IMR-90 (cell line): ENCODE measurements at places on chromosomes 1 and 21. TPM values are rescaled to one million over a fixed set of nuclear protein-coding genes. Genes with fewer than 3 reads are reported as not detected.

DNA sequence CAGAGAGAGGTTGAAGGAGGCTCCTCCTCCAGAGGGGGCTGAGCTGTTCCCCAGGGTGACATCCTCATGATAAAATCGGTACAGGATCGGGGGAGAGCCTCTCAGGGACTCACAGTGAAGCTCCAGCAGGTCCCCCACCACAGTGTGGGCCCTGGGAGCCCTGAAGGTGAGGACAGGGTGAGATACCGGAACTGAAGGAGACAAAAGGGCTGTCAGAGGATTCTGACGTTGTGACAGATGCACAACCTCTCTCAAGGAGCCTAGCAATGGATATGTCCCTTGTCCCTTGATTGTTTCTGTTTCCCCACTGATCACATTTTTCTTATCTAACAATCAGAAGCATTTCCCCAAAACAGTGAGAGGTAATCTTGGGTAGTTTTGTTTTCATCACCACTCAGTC lies 5.2 kb downstream of the FCRL3 start:
- H3K27ac ChIP-seq, result no peak overlapping the region
- H3K36me3 ChIP-seq, result no peaks in the 10 kb centered on the region
- H3K4me1 ChIP-seq, result no peaks in the 10 kb centered on the region
- H3K4me3 ChIP-seq, result no peak overlapping the region
- no peak for DNase-seq

DNA sequence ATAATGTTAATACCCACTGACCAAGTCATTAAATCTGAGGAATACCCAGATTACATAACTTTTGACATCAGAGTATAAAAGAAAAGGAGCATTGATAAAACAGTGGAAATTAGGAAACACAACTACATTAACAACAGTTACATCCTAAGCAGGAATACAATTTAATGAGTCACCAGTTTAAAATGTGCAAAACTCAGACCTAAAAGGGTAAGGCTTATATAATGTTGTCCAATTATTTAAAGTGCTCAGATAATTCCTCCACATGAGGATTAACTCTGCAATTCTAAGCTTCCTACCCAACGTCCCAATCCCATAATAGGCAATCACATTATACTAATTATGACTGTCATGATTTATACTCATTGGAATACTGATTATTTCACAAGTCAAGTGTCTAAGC lies 50.5 kb downstream of the ABL2 start:
- no peaks in the 10 kb centered on the region for H3K27me3 ChIP-seq
- no peak overlapping the region for H3K4me3 ChIP-seq
- peak; percentile 72 for DNase-seq
- no peaks in the 10 kb centered on the region for H3K36me3 ChIP-seq

- H3K36me3 ChIP-seq, result peaks cover 40% of the 10 kb centered on the region
- H3K27me3 ChIP-seq, result no peaks in the 10 kb centered on the region
- H3K4me3 ChIP-seq, result no peak overlapping the region
- no peak overlapping the region for H3K27ac ChIP-seq
These were observed 9.8 kb downstream of the TEX38 start for GRCh38 chr1:46681333-46682034.

DNA sequence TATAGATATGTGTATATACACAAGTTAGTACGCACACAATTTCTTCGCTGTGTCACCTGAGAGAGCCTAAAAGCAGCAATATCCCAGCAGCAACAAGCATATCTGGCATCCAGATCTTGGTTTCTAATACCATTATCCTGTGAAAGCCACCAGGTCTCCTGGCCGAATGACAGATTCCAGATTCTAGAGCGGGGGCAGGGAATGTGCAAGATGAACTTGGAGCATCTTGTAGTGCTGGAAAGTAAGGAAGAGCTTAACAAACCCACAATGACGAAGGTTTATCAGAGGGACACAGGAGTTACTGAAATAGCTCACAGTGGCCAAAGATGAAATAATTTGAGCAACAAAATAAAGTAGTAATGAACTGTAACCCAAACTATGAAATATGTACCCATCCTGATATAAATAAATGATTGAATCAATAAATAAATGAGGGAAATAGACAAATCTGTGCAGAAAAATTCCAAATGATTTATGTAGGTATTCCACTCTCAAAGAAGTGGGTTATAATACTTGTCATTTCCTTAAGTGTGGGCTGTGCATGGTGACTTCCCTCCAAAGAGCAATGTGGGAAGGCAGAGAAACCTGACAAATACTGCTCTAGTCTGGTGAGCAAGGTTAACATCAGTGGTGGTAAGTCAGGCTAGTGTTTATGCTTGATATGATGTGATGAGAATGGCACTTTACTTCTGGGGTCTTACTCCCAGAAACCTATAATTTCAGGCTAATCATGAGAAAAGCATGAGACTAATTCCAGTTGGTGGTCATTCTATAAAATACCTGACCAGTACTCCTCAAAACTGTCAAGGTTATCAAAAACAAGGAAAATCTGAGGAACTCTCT lies 67.9 kb downstream of the LRRC8D start:
- no peak overlapping the region for H3K4me3 ChIP-seq
- H3K36me3 ChIP-seq, result no peaks in the 10 kb centered on the region; the same call in 1 of the 2 replicates
- H3K4me1 ChIP-seq, result peaks cover 10% of the 10 kb centered on the region
- H3K27ac ChIP-seq, result no peak overlapping the region
- DNase-seq, result peak; percentile 29

DNA sequence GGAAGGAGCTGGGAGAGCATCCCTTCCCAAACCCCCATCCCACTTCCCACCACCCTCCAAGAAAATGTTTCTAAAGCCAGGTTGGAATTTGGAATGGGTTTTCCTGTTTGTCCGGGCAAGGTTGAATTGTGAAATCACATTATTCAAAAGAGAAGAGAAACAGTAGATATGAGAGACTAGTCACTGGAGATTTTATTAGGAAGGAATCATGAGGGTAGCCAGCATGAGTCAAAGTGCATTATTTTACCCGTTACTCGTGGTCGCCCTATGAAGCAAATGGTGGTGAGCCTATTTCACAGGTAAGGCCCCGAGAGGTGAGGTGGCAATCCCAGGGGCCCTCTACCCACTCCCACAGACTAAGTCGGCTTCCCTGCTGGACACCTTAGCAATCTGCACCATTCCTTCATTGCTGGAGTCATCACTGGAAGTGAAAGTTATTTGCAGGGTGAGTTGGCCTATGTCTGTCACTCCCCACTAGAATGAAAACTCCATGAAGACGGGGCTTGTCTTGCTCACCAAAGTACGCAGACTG lies 52.8 kb downstream of the TOMM20 start:
- no peak for DNase-seq
- H3K27ac ChIP-seq, result peak overlapping the region; percentile 95
- H3K4me3 ChIP-seq, result no peak overlapping the region
- no peaks in the 10 kb centered on the region for H3K36me3 ChIP-seq
- peaks cover 43% of the 10 kb centered on the region for H3K4me1 ChIP-seq

RNF186 gene
- not detected in 2 replicates for polyA plus RNA-seq

PLPP3 gene
- 49.9 and 52.1 TPM in 2 replicates for polyA plus RNA-seq

ATP1A4 gene
- polyA plus RNA-seq, result not detected in 2 replicates

BLZF1 gene
- 11.4 and 14.2 TPM in 2 replicates for polyA plus RNA-seq
